ENCODE measurements at places on chromosomes 7 and 10.

DNA sequence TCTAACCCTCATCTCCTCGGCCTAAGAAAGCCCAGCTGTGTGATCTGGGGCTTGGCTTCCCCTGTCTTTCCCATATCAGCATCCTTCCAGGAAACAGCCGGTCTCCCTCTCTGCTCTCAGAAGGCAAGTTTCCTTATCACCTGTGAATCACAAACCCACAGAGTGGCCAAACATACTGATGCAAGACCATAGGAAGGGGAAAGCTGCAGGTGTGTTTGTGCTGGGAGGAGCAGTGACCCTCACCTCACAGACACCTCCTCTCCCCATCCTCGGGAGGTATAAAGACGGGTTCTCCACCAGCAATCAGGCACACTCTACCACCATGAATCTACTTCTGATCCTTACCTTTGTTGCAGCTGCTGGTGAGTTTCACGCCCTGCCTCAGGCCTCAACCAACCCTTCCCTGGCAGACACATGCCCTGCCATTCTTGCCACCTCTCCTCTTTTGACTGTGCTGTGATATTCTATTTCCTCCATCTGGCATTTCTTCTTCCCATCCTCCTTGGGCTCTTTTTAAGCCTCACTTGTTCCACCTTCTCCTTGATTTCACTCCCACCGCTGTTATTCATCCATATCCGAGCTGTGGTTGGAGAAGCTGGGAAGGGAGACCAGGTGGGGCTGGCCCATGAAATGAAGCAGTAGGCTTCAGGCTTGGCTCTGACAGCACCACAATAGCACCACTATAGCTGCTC lies at the start of gene PRSS2:
Gene PRSS2 (plus strand): TSS at position 310 of the 692 bp plus-strand sequence. CDS start 13 bp downstream, at position 323.
- no peak for DNase-seq

GRCh38 chr10:83176901-83177300 lies 962.4 kb upstream of the GHITM start:
- no peak for DNase-seq

DNA sequence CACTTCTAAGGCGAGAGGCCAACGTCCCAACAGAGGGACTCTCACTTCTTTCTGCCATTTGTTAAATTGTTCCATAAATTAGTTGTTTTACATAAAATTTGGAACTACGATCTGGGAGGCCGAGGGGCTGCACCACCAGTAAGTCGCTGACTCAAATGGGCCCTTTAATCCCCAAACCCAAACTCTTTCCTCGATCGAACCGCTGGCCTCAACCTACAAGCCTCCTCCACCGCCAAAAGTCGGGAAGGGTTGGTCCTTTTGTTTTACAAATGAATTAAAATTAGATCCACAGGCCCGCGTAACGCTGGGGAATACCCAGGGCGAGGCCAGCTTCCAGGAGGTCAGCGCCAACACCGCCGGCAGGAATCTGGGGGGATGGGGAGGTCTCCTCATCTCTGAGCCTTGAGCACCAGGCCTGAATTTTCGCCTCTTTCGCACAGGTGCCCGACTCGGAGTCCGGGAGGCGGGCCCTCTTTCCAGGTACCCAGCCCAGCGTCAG lies 1.2 kb upstream of the FOXI2 start:
- no peak for DNase-seq

DNA sequence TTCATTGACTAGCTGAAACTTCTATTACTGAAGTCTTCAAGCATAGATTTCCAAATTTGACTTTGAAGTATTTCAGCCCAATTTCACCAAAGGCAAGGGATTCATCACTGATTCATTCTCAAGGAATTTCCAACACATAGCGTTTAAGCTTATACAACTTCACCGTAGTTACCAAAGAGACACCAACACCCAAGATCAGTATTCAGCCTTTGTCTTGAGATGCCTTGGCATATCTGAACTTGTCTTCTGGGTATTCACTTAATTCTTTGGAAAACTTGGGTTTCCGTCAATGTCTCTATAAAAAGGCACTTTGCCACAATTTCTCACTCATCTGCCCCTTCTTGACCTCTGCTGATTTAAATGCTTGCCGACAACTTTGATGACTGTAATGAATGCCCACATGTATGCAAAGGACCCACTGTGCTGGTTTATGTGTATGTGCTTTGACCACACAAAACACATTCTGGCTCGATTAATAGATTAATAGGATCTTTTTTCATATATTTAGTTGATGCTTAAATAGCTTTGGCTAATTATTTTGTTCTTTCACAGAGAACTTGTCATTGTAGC lies 49.6 kb downstream of the TES start:
- DNase-seq, result no peak

DNA sequence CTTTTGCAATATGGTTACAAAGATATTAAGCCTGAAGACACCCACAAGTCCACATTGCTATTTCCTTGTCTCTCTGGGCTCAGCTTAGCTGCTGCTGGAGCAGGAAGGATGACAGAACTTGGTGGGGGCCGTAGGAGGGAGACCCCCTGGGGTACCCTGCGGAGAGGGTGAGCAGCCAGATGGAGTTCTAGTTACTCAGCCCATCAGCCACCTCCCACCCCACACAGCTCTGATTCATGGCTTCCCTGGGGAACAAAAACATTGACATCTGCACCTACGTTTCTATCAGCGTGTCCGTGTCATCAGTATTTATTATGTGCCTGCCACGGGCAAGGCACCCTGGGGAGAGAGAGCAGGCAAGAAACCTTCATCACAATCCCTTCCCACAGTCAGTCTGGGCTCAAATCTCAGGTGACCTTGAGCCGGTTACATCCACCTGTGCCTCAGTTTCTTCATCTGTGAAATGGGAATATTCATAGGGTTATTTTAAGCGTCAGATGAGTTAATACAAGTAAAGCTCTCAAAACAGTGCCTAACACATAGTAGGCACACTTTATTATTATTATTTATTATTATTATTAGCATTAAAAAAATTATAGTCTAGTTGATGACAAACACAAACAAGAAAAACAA lies 131.5 kb downstream of the C10orf105 start:
- no peak for DNase-seq

- DNase-seq, result no peak
Observed at GRCh38 chr10:70052462-70053217, at the start of gene MACROH2A2. Gene MACROH2A2 (plus strand): TSS chr10:70052846. CDS start chr10:70075659, 22,813 bp downstream.

DNA sequence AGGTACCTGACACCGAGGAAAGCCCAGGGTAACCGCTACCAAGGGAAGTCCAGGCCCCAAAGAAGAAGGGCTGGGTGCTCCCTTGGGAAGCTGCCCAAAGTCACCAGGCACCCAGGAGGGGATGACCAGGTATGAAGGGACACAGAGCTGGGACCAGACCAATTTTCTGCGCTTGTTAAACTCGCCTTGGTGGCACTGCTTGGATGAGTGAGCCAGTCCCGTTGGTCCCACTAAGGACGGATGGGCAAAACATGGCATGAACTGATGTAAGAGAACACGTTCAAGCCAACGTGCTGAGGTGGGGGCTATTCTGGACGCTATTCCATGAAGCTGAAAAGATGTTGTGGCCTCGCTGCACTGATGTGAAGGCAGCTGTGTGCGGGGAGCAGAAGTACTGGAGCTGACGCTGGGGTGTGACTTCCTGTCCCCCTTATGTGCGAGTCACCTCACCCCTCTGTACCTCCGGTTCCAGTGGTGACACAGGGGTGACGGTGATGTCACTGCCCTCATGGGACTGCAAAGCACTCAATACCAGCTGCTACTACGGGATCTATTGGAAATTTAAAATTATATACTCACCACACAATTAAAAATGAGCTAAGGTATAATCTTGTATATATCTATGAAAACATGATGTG lies 73.6 kb downstream of the COBL start:
- no peak for DNase-seq

DNA sequence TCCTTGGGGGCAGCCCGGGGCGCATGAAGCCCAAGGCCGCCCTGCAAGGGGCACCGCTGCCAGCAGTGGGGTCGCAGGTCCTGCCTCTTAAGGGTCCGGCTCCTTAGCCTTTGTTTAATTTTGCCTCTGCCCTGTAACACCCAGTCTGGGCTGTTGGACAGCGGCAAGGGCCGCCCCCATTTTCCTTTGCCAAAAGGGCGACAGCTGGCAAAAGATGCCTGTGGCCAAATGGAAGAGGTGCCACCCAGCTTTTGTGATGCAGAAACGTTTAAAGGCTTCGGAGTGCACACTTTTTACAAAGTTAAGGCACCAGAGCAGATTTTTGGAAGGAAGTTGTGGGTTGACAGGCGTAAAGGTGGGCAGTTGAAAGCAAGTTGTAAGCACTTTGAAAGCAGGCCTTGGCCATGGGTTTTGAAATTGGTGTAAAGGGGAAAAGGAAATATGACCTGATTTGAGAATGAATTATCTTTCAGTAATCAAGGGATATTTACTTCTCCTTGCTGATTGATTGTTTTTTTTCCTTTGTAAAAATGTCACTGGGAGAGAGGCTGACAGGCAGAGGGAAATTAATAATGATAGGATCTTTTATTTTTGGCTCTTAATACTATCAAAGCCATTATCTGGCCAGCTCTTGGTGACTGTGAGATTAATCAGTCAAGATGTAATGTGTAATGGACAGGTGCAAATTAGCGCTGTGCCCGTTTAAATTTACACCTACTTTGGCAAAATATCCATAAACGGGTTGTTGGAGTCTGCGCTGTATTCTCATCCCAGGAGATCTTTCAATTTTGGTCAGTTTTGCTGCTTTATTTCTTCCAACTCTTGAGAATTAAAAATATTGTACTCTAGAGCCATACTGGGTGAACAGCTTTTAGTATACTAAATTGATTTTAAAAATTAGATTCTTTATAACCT lies 1.2 kb downstream of the CASD1 start:
- DNase-seq, result no peak

Data from GM18507 (cell line).